ENCODE measurements at places on chromosomes 6 and 20.

- no peak for DNase-seq
Measured at GRCh38 chr6:97815301-97815812, 532.3 kb upstream of the MMS22L start.

- no peak for DNase-seq
Measured at GRCh38 chr6:45961125-45961524, 54.5 kb downstream of the CLIC5 start.

GRCh38 chr20:3275064-3275935, 36.3 kb upstream of the SLC4A11 start:
- no peak for DNase-seq

DNA sequence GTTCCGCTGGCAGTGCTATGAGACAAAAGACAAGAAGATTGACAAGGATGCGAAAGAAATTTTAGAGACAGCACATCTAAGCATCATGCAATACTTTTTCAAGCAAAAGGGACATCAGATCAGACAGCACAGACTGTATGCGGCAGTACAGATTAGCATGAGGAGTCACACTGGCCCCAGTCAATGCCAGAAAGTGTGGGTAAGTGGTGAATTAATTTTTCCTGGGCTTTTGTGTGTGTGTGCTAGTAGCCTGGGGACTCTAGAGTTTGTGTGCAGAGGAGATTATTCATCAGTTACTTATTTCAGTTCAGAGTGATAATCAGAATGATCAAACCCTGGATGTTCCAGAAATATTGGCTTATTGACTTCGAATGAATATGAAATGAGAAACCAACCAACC, 47.2 kb downstream of the LAMA4 start:
- no peak for DNase-seq

DNA sequence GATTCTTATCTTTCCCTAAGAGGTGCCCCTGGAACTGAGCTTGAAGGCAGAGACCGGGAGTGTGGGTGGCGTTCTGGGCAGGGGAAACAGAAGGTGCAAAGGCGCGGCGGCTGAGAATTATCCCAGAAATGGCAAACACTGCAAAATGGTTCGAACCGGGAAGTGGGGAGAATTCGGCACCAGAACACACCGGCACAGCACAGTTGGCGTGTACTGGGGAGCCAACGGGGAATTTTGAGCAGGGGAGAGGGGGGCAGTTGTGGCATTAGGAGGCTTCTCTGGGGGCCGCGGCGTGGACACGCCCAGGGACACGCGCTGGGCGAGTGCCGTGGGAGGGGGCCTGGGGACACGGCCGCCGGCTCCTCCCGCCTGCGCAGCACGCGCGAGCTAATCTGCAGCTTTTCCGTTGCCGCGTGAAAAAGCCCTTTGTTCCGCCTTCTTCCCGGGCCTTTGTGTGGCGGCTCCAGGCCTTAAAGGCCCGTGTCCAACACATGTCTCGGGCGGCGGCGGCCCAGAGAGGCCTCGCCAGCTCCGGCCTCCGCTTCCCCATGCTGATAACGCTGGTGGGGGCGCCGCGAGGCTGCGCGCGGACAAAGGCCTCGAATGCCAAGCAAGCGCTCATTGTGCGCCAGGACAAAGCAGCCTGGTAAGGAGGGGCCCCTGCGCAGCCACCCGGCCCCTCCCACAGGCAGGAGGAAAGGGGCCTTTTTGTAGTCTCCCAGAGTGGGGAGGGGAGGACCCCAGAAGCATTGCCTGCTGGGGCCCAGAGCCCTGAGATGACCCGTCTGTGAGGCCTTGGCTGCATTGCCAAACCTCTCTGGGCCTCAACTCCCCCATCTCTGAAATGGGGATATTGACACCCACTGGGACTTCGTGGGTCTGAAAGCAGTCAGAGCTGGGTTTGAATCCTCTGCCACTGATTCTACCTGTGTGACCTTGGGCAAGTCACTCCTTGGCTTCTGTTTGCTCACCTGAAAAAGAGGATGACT, 82.8 kb downstream of the CD40 start:
- DNase-seq, result no peak

- no peak for DNase-seq
Measured at GRCh38 chr20:11324990-11325389, 592.7 kb upstream of the BTBD3 start.

GRCh38 chr6:89204096-89204495, 13.1 kb downstream of the GABRR1 start:
- no peak for DNase-seq

DNA sequence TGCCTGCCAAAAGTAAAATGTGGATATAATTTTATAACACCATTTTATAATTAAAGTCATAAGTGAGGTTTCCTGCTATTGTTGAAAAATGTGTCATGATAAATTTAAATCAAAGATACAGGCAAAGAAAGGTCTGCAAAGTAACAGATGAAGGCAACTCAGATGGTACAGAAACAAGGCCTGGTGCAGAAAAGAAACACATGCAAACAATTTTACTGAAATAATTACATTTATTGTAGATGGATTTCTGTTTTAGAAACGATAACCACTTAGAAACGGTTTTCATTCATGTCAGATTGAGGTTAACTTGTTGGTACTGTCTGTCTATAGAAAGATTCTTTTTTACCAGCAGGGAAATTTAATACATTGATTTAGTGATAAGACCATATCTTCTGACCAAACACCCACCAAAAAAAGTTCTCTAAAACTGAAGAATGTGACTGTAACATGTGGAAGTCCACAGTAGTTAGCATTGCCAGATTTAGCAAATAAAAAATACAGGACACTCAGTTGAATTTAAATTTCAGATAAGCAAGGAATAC, 105.5 kb upstream of the FERMT1 start:
- DNase-seq, result no peak

- peak; percentile 53 for DNase-seq
Measured at GRCh38 chr6:4647414-4648365, 128.5 kb upstream of the CDYL start.

DNA sequence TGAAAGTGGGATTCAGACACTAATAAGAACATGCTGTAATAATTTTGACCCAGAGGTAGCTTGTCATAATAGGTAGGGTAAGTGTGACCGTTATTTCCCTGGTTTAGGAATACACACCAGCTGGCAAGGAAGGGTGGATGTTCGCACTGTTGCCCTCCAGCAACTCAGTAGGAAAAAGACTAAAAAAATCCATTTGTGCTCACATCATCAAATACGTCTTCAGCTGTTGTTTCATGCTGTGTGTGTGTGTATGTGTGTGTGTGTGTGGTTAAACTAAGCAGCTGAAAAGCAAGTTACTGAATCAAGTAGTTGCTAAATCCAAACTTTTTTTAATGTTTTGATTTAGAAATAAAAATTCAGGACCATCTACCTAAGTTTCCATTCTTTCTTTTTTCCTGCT, 218.7 kb downstream of the TRDN start:
- no peak for DNase-seq

DNA sequence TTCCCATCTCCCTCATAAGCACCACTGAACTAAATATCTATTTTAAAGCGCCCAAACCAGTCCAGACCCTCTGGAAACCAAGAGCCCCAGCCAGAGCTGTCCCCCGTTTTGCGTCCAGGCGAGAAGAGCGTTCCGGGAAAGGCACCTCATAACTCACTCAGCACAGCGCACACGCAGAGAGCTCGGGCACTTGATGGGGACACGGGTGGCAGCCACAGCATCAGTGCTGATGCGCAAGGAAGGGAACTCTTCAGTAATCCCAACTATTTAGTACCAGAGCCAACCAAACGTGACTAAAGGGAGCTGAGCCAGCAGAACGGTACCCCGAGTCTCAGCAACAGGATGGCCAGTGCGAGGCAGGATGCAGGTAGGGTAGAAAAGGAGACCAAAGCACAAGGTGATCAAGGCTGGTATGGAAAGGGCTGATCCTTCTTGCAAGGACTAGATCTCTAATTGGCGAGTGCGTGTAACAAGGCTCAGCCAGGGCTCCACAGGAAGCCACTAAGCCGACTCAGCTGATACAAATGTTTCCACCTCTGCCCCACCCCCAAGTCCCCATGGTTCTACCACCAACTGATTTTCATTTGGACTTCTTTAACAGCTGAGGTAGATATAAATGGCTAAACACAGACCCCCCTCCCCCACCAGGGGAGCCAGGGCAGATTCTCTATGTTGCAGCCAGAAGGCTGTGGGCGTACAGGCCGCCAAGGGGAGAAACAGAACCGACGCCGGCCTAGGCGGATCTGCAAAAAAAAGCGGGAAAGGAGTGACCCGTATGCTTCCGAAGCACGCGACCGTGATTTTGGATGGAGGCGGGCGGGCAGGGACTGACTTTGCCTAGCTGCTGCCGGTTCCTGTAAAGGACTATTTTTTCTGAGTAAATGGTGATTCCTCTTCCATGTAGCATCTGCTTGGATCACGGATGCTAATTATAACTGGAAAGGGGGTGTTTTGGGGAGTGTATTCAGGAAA, 183.5 kb upstream of the COL21A1 start:
- DNase-seq, result no peak

DNA sequence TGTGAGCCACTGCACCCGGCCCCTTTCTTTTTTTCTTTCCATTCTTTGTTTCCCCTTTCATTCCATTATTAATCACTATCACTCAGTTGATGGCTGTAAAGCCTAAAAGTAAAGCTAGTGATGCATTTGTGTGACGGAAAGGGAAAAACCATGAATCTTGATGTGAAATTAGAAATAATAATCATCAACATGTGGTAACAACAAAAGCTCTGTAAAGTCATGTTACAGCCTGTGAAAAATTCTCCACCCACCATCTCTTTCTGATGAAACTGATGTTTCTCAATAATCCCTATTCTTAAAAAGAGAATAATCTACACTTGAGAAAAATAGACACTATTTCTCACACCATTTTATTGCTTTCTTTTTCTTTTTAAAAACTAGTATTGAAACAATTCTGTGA, 80.0 kb downstream of the CRYBG1 start:
- DNase-seq, result no peak

DNA sequence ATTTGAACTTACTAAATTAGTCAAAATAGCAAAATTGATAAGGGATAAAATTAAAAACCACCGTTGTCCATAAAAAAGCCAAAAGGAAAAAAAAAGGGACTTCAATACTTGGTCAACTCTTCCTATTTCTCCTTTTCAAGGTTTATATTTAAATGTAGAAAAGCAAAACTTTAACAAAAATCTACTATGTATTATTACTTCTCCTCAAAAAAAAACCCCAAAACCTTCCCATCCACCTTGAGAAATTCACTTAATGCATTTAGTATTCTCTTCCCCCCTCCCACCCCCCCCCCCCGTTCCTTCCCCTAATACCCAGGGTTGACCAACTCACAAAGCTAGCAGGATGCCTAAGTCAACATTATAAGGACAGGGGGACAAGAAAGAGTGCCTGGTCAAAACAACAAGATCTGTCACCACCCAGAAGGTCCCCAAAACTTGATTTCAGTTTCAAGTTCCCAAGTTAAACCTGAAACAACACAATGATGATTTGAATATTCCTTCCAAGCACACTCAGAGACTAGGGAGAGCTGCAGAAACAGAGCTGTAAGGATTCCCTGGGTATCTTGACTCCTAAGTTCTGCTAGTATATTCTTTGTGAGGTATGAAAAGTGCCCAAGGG, 14.6 kb downstream of the GMDS start:
- no peak for DNase-seq

DNA sequence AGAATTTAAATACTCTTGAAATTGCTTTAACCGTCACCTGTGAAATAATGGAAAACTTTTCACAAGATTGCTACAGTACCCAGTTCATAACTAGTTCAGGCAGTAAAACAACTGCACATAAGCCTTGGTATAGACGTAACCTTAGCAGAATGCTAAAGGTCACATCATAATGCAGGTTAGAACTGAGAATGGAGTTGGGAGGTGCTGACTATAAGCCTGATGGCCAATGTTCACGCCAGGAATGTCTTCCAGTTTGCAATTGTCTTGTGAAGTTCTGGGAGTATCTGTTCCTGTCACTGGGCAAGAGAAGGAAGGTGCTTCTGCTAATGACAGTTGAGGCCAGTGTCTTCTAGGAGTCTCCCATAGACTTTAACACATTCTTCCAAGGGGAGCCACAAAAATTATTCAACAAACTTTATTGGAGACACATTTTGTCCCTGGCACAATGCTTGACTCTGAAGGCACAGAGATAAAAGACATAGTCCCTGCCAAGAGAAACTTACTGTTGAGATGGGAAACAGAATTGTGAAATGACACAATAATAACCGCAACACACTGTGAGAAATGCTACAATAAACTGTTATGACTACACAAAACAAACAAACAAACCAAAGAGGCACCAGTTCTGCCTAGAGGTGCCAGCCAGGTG, 24.6 kb upstream of the CEP162 start:
- no peak for DNase-seq

- no peak for DNase-seq
Measured at GRCh38 chr6:123168466-123168865, 172.4 kb downstream of the CLVS2 start.

GRCh38 chr6:4017834-4018170, 61.1 kb downstream of the FAM217A start:
- no peak for DNase-seq

DNA sequence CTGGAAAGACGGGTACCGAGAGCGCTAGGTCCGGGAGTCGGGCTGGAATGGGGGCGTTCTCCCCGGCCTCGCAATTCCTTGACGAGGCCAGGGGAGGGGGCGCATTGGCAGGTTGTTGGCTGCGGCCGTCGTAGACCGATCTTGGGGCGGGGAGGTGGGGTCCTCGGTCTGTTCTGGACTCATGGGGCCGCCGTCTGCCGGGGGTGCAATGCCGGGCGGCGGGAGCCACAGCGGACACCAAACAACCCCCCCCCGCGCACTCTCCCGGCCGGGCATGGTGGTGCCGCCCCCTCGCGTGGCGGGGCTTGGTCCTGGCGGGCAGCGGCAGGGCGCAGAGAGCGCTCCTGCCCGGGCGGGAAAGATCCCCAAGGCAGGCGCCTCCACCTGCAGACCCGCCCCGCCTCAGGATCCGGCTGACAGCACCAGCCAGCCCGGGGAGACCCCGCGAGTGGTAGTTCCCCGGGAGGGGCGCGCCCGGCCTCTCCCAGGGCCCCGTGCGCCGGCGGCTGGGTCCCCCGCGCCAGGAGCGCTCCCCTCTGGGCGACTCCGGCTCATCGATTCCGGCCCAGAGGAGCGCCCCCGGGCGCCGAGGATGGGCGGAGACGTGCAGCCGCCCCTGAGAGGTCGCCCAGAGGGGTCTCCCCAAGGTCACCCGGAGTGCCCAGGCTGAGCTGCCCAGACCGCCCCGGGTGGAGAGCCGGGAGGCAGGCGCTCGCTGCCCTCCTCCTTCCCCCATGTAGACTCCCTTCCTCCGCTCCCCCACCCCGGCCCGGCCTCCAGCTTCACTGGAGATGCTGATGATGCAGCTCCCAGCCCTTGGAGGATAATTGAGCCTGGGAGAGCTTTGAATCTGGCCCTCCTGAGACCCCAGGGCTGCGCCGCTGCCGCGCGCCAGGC, 709 bp downstream of the PPP1R16B start:
- DNase-seq, result peak; percentile 67

DNA sequence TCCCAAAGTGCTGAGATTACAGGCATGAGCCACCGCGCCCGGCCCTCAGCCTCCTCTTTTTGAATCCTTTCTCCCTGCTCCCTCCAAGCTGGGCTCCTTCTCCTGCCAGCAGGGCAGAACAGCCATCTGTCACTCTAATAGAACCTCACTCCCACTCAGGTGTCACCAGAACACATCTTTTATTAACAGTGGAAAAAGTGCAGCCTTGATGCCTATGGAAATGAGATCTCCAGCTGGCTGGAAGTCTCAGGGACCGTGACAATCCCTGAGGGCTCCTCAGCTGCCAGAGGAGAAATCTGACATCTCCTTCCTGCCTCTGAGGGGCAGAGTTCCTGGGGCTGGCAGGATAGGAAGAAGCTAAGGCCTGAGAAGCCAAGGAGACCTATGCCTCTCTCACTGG, 28.0 kb downstream of the TMC2 start:
- DNase-seq, result no peak

GRCh38 chr6:119986934-119987549, 637.5 kb upstream of the MAN1A1 start:
- no peak for DNase-seq

Data from activated CD4-positive, alpha-beta T cell treated with anti-CD3 and anti-CD28 coated beads for 36 hours (primary cell).